Anterior cingulate cortex (tissue), 58 donors: ENCODE measurements at places on chromosomes 2 and 18.

DNA sequence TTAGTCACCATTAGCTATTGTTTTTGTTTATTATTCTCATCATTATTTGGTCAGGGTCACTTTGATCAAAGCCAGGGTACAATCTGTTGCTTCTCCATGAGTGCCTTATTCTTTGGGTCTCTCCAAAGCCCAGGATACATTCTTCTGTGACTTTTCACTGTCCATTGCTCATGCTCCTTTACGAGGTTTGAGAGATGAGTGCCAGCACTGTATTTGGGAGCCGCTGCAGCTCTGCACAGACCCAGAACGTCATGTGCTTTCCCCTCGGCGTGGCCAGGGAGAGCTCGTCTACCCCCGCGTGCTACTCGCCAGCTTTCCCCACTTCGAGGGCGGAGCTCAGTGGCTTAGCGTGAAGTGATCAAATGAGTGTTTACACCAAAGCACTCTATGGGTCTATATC is 123.7 kb downstream of the COL6A3 start:
- no peak for DNase-seq

DNA sequence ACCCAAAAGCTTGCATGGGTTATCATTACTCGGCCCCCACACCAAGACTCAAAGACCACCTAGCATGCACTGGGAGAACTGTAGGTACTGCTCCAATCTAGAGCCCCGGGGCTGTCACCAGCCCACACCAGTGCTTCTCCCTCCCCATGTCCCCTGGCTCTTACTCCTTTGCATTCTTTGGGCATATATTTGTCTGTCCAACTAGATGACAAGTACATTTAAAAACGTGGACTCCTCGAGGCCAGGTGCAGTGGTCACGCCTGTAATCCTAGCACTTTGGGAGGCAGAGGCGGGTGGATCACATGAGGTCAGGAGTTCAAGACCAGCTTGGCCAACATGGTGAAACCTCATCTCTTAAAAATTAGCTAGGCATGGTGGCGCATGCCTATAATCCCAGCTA is 7.8 kb downstream of the AFG3L2 start:
- DNase-seq, result no peak

DNA sequence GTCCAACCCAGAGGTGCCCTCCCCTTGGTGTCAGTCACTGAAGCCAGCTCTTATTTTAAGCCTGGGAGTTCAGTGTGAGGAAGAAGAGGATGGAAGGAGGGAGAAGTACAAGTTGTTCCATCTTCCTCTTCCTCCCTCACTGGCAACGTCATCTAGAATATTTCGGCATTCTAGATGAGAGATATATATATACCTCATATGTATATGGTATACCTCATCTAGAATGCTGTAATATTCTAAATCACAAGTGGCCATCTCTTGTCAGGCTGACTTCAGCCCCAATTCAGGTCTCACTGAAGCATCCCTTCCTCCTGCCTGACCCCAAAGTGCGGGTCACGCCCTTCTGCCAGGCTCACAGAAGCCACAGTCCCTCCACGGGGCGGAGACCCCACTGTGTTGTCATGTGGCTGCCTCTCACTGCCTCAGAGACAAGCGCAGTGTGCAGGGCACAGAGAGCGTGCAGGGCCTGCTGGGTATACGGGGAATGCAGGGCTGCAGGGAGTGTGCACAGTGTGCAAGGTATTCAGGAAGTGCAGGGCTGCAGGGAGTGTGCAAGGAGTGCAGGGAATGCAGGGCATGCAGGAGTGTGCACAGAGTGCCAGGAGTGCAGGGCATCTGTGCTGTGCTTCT is 32.8 kb upstream of the B3GNT7 start:
- DNase-seq, result no peak

DNA sequence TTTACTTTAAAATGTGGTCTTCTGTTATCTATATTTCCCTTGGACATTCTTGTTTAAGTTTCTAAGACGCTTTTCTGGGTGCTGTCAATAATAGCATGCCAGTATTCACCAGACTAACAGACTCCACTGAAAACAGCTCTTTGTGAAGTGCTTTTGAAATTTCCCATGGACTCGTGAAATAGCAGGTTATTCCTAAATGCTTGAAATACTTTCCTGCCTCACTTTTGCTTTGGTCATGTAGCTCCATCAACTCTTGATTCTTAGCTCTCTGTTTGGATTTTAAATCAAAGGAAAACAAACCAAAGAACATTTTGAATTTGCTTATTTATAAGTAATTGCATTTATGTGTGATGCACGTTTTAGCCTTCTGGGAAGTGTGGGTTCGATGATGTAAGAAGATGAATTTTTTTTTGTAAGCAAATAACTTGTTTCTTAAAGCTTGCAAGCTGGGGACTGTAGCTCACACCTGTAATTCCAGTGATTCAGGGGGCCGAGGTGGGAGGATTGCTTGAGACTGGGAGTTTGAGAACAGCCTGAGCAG is 147.8 kb downstream of the WDSUB1 start:
- no peak for DNase-seq

- DNase-seq, result no peak
Measured at GRCh38 chr2:64331114-64331645, 122.8 kb upstream of the LGALSL start.

- DNase-seq, result no peak
Measured at GRCh38 chr2:120498576-120499394, 152.8 kb downstream of the INHBB start.

DNA sequence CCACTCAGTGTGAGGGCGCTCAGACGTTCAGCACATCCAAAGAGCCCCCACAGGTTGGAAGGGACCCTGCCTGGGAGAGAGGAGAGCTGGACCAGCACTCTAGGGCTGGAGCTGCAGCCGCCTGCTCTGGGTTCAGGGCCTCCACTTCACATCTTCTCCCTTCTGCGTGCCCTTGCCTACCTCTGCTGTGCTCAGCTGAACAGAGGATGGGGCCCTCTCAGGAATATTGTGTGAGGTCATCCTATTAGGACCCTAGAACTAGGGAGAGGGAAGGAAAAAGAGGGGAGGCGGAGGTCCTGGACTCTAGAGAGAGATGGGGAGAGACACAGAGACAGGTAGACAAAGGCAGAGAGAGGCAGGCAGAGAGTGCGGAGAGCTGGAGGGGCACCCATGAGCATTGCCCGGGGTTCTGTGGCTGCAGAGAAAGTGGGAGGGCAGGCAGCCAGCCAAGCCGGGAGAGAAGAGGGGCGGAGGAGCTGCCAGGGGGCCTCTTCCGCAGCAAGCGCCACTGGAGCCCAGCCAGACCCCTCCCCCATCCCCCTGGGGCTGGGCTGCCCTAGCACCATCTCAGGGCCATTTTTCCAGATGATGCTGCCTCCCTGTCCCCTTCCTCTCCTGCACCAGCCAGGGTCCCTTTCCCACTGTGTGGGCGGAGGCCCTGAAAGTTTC is 8.3 kb upstream of the TNS1 start:
- no peak for DNase-seq

GRCh38 chr2:152606081-152606480 is 111.2 kb downstream of the PRPF40A start:
- no peak for DNase-seq

GRCh38 chr18:56652802-56653201 is 1.6 kb downstream of the WDR7 start:
- DNase-seq, result no peak

DNA sequence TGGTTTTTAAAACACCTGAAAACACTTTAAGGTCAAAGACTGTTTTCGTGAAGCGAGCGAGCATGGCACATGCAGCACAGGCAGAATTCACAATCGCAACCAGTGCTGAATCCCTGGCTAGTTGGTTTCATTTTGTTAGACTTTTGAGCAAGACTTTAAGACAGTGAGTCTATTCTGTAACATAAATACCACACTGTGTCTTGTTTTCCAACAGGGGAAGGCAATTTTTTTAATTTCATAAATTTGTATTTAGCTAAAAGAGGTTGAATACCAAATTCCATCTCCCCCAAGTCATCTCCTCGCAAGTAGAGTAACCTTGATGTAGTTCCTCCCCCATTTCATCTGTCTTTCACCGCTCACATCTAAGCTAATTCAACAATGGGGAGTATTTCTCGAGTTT is 1.4 kb downstream of the CERKL start:
- DNase-seq, result no peak

GRCh38 chr18:49052891-49053644 is 102.3 kb upstream of the SMAD7 start:
- DNase-seq, result no peak

- DNase-seq, result no peak
Measured at GRCh38 chr2:2847209-2847676, 516.2 kb upstream of the MYT1L start.

- DNase-seq, result no peak
Measured at GRCh38 chr2:56784046-56784445, 600.3 kb downstream of the CCDC85A start.

DNA sequence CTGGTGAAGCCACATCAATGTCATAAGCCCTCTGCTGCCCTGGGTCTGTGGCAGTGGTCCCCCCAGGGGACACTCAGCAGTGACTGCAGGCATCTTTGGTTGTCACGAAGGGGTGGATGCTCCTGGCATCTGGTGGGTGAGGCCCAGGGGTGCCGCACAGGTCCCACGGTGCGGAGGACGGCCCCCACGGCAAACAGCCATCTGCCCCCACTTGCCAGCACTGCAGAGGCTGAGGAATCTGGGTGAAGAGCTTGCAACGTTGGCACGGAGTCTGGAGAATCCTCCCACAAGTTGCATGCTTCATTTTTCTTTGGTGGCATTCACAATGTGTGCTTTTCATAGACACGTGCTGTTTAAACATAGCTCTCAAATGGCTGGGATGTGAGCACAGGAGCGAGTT is 105.1 kb upstream of the PXDN start:
- DNase-seq, result no peak
